Neural crest cell (in vitro differentiated cells): ENCODE measurements at places on chromosomes 12 and 14.

- H3K4me3 ChIP-seq, result no peak overlapping the region
- DNase-seq, result no peak
- peaks cover 5% of the 10 kb centered on the region for H3K27me3 ChIP-seq
These were observed 105.1 kb downstream of the SINHCAF start for GRCh38 chr12:31220633-31221550.

DNA sequence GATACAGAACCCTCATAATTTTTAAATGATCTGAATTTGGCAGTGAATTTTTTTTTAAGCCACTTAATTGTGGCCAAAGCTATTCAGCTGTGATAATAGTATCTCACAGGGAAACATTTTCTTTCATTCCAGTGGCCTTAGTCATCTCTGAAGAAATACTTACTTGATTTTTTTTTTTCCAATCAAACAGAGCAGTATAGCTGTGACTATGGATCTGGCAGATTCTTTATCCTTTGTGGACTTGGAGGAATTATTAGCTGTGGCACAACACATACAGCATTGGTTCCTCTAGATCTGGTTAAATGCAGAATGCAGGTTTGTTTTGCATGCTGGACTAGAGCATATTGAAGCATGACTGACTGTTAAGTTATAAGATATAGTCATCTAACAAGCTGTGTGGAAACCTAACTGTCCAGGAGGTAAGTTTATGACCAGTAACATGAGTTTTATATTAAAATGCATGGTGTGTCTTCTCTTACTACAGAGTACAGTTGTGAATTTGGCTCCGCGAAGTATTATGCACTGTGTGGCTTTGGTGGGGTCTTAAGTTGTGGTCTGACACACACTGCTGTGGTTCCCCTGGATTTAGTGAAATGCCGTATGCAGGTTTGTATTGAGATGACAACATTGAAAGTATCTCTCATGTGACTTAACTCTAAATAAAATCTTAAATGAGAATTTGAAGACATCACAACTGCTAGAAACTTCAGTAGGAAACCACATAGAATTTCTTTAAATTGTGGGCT lies 1.9 kb downstream of the SLC25A3 start:
- H3K27ac ChIP-seq, result no peak overlapping the region
- no peaks in the 10 kb centered on the region for H3K27me3 ChIP-seq
- peaks cover 25% of the 10 kb centered on the region for H3K4me1 ChIP-seq
- peaks cover 11% of the 10 kb centered on the region for H3K36me3 ChIP-seq
- no peak for DNase-seq

GRCh38 chr14:68584786-68585185 lies 208.1 kb downstream of the ZFP36L1 start:
- H3K4me1 ChIP-seq, result peaks cover 62% of the 10 kb centered on the region
- no peak overlapping the region for H3K27ac ChIP-seq
- no peak for DNase-seq
- peaks cover 8% of the 10 kb centered on the region for H3K36me3 ChIP-seq
- H3K4me3 ChIP-seq, result no peak overlapping the region

DNA sequence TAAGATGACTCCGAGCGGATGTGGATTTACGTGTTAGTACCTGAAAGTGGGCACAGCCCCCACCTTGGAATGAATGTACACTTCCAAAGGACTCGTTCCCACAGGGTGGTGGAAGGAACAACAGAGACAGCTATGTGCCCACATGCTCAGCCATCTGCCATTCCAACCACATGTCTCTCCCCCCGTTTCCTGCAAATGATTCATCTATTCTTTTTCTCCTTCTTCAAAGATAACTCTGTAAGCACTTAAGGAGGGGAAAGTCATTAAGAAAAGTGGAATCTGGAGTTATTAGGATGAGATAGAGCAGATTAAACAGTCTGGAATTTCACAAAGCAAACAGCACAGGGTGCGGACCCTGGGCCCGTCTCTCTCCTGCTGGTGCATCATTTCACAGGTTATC lies 18.5 kb upstream of the DUSP6 start:
- H3K4me3 ChIP-seq, result no peak overlapping the region
- DNase-seq, result no peak
- H3K27ac ChIP-seq, result peak overlapping the region; percentile 63
- H3K4me1 ChIP-seq, result peaks cover 41% of the 10 kb centered on the region
- no peaks in the 10 kb centered on the region for H3K27me3 ChIP-seq

DNA sequence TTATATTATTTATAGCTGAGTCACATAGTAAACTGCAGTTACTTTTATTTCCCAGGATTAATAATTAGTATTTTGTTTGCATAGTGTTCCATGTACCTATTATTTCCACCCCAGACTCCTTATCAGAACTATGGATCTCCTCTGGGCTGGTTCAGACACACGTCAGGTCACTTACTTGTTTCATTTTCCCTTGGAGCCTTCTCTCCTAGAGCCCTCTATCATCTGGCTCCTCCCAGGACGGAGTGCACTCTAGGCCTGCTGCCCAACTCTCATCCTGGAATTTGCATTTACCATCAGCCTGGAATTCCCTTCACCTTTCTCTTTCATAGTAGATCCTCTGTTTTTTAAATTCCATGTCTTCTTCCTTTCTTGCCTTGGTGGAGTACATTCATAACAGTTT lies 28.5 kb upstream of the GALNT16 start:
- no peak overlapping the region for H3K4me3 ChIP-seq
- DNase-seq, result no peak
- H3K36me3 ChIP-seq, result peaks cover 9% of the 10 kb centered on the region
- peaks cover 3% of the 10 kb centered on the region for H3K4me1 ChIP-seq
- no peaks in the 10 kb centered on the region for H3K27me3 ChIP-seq

DNA sequence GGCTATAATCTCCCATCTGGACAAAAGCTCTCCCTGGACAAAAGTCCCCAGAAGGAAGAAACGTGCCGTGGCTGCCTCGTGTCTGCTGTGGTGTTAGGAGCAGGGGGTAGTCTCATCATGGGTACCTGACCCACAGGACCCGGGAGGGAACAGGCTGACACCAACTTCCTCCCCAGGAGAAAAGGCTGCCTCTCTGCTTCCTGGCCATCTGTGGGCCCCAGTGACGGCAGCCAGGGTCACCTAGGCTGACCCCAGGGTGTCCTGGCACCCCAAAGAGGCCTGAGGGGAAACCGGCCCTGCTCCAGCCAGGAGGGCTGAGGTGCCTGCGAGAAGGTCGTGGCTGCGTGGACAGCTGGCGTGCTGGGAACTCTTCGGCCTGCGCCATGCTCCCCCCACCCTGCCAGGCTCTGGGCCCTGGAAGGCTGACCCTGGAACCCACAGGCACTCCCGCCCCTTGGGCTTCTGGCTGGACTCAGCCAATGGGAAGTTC lies 133.9 kb downstream of the RFLNA start:
- H3K4me1 ChIP-seq, result peaks cover 38% of the 10 kb centered on the region
- no peak for DNase-seq
- peaks cover 4% of the 10 kb centered on the region for H3K27me3 ChIP-seq
- H3K27ac ChIP-seq, result peak overlapping the region; percentile 29
- peaks cover 13% of the 10 kb centered on the region for H3K36me3 ChIP-seq
- H3K4me3 ChIP-seq, result no peak overlapping the region

DNA sequence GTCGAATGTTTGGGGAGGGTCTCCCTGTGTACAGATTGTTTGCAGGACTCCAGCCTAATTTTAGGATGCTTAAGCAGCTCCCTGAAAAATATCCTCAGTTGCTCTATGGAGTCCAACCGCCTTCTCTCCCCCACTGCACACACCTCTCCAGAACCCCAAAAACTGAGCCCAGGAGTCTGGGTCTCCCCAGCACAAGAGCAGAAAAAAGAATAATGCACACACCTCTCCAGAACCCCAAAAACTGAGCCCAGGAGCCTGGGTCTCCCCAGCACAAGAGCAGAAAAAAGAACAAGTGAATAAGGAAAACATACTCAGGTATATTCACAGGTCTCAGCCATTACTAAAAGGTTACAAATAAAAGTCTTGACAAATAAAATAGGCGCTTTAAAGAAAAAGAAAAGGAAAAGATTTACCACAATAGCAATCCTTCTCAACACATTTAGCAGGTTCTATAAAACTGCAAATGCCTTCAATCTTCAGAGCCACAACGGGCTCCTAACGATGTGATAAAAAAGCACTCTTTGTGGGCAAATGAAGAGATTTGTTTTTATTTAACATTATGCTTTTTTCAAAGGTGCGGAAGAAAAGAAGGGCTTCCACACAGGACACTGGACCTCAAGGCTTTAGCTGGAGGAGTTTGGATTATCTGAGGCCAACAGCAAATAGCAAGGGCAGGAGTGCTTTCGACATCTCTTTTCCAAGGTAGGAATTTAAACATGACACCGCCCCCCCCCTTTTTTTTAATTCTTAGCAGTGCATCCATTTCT lies 8.2 kb downstream of the BCL11B start:
- H3K36me3 ChIP-seq, result no peaks in the 10 kb centered on the region
- no peak overlapping the region for H3K27ac ChIP-seq
- no peak overlapping the region for H3K4me3 ChIP-seq
- peaks cover 98% of the 10 kb centered on the region for H3K27me3 ChIP-seq
- H3K4me1 ChIP-seq, result peaks cover 21% of the 10 kb centered on the region

DNA sequence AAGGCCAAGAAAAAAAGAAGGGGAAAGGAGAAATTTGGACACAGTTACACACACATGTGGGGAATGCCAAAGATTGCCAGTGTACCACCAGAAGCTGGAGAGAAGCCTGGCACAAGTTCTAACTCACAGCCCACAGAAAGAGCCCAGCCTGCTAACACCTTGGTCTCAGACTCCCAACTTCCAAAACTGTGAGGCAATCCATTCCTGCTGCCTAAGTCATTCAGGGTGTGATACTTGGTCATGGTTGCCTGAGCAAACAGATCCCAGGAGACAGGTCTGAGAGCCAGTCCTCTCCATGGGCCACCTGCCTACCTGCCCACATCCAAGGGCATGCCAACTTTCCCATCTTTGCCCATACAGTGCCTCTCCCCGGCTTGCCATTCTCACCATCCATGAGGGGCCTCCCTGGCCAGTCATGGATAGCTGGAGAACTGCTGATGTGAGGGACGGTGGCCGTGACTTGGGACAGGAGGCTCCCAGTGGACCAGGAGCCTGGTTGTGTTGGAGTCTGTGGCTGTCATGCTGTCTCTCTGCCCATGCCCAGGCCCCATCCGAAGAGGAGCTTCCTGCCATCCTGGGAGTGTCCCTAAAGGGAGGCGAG lies 198.0 kb upstream of the RTL1 start:
- no peak overlapping the region for H3K4me3 ChIP-seq
- H3K4me1 ChIP-seq, result no peaks in the 10 kb centered on the region
- DNase-seq, result no peak
- H3K36me3 ChIP-seq, result no peaks in the 10 kb centered on the region

DNA sequence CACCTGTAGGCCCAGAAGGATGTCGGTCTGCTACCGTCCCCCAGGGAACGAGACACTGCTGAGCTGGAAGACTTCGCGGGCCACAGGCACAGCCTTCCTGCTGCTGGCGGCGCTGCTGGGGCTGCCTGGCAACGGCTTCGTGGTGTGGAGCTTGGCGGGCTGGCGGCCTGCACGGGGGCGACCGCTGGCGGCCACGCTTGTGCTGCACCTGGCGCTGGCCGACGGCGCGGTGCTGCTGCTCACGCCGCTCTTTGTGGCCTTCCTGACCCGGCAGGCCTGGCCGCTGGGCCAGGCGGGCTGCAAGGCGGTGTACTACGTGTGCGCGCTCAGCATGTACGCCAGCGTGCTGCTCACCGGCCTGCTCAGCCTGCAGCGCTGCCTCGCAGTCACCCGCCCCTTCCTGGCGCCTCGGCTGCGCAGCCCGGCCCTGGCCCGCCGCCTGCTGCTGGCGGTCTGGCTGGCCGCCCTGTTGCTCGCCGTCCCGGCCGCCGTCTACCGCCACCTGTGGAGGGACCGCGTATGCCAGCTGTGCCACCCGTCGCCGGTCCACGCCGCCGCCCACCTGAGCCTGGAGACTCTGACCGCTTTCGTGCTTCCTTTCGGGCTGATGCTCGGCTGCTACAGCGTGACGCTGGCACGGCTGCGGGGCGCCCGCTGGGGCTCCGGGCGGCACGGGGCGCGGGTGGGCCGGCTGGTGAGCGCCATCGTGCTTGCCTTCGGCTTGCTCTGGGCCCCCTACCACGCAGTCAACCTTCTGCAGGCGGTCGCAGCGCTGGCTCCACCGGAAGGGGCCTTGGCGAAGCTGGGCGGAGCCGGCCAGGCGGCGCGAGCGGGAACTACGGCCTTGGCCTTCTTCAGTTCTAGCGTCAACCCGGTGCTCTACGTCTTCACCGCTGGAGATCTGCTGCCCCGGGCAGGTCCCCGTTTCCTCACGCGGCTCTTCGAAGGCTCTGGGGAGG lies at the start of gene LTB4R:
TSS of gene LTB4R (plus strand) at position 857 of the 959 bp plus-strand sequence. CDS start 4,150 bp downstream, outside the sequence.
- H3K27ac ChIP-seq, result peak within 1 kb of the TSS; percentile 24
- DNase-seq, result no peak
- no peaks in the 10 kb centered on the region for H3K27me3 ChIP-seq
- H3K36me3 ChIP-seq, result peaks cover 3% of the 10 kb centered on the region
- peaks cover 5% of the 10 kb centered on the region for H3K4me1 ChIP-seq

- H3K4me1 ChIP-seq, result peaks cover 3% of the 10 kb centered on the region
- peaks cover under 1% of the 10 kb centered on the region for H3K27me3 ChIP-seq
- no peak overlapping the region for H3K4me3 ChIP-seq
- no peak overlapping the region for H3K27ac ChIP-seq
- DNase-seq, result no peak
These were observed 6.9 kb upstream of the OR6J1 start for GRCh38 chr14:22650960-22651521.

DNA sequence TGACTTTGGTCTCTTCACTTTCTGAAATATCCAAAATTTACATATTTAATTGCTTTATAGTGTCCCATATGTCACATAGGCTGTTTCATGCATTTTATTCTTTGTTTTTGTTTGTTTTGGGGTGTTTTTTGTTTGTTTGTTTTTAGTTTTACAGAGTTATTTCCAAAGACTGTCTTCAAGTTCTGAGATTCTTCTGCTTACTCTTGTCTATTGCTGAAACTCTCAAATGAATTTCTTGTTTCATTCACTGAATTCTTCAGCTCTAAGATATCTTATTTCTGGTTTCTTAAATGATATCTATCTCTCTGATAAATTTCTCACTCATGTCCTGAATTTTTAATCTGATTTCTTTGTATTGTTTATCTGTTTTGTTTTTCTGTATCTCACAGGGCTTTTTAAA lies 412.0 kb upstream of the ATP2B1 start:
- peaks cover 24% of the 10 kb centered on the region for H3K36me3 ChIP-seq
- no peak overlapping the region for H3K27ac ChIP-seq
- no peak for DNase-seq
- no peak overlapping the region for H3K4me3 ChIP-seq
- no peaks in the 10 kb centered on the region for H3K4me1 ChIP-seq
- H3K27me3 ChIP-seq, result no peaks in the 10 kb centered on the region

DNA sequence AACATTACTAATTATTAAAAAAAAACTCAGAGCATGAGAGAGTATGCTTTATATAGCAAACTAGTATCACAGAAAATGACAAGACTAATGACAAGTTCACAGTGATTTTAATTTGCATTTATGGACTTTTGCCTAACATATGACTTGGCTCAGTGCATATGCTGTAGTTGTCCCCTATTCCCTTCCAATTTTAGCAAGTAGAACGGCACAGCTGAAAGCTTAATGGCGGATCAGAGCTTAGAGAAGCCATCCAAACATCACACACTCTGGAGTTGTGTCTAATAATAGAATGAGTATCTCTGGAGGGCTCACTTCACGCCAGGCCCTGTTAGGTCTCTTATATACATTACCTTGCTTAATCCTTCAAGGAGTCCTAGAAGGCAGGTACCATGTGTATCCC lies 13.3 kb downstream of the CNIH1 start:
- H3K4me3 ChIP-seq, result no peak overlapping the region
- DNase-seq, result no peak
- peaks cover 7% of the 10 kb centered on the region for H3K36me3 ChIP-seq
- H3K27me3 ChIP-seq, result no peaks in the 10 kb centered on the region
- no peak overlapping the region for H3K27ac ChIP-seq
- peaks cover 5% of the 10 kb centered on the region for H3K4me1 ChIP-seq
